ENCODE measurements at places on chromosomes 1 and 21.

DNA sequence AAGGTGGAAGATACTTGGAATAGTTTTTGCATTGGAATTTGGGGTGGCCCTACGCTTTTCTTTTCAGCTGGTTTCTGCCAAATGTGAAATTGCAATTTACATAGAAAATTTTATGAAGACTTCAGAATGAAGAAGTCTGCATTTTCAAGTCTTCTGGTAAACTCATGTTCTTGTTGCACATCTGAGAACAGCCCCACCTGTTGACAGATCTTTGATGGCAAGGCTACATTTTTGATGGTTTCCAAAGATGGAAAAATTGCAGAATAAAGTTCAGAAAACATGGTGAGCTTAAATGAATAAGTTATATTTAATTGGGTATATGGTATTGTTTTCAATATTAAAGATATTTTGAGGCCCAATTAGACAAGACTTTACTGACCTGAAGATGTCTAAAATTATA, 25.4 kb downstream of the OLFM3 start:
- no peak for DNase-seq

GRCh38 chr1:108742253-108742652, 4.2 kb upstream of the STXBP3 start:
- no peak for DNase-seq

- DNase-seq: no peak
Observed at GRCh38 chr1:32848354-32849063, 22.2 kb downstream of the FNDC5 start.

- DNase-seq: peak; percentile 14
Observed at GRCh38 chr1:33454646-33455282, 17.7 kb upstream of the ZSCAN20 start.

DNA sequence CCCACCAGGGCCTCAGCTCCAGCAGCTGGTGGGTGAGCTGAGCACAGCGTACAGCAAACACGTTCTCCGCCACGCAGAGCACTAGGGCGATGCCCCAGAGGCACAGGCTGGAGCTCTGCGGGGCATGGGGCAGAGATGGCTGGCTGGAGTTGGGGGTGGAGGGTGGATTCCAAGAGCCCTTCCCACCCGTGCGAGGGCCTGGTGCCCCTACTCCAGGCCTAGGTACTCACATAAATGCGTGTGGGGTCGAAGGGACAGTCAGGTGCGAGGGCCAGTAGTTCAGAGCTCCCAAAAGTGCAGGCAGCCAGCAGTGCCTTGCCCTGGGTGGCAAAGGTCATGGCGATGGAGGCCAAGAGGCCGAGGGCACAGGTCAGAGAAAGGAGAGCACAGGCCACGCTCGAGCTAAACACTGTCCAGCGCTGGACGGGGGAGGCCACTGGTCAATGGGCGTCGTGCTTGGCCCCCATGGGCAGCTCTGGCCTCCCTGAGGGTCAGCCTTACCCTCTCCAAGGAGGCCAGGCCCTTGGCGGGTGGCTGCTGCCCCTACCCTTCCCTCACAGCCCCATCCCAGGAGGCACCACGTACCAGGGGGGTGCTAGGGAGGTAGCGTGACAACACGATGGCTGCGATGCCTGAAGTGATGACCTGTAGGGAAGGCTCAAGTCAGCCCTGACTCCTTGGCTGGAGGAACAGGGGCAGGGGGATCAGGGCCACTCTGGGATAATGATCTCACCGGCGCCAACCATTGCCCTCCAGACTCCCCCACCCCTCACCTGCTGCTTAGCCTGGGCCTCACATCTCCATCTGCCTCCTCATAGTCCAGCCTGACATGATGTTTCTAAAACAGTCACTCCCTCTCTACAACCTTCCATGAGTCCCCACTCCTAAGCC, 5.6 kb downstream of the TMEM54 start:
- no peak for DNase-seq

DNA sequence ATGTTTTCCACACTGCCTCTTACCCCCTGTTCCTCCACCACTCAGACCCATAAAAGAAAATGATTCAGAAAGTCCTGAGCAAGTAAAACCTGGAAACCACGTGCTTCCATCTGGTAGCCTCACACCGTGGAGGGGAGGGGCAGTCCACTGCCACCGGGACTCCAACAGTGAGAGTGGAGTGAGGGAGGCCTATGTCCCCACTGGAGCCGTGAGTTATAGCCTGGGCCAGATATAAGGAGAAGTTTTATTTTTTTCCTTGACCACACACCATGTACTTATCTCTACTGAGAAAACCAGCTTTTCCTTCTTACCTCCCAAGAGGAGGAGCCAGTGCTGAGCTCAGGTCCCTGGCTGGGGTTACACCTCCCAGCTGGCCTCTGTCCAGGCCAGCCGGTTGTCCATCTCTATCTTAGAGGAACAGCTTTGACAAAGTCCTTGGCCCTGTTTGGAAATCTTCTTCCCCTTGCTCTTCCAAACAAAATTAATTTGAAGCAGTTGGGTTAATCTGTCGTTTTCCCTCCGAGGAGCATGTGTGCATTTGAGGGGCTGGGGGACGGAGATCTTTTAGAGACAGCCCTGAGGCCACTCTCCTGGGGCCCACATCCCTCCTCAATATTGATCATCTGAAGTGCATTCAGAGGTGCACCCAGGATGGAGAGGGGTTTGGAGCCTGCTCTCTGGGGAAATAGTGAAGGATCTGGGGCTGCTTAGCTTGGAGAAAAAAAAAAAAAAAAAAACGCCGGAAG, 49.1 kb upstream of the SERBP1 start:
- DNase-seq: no peak

DNA sequence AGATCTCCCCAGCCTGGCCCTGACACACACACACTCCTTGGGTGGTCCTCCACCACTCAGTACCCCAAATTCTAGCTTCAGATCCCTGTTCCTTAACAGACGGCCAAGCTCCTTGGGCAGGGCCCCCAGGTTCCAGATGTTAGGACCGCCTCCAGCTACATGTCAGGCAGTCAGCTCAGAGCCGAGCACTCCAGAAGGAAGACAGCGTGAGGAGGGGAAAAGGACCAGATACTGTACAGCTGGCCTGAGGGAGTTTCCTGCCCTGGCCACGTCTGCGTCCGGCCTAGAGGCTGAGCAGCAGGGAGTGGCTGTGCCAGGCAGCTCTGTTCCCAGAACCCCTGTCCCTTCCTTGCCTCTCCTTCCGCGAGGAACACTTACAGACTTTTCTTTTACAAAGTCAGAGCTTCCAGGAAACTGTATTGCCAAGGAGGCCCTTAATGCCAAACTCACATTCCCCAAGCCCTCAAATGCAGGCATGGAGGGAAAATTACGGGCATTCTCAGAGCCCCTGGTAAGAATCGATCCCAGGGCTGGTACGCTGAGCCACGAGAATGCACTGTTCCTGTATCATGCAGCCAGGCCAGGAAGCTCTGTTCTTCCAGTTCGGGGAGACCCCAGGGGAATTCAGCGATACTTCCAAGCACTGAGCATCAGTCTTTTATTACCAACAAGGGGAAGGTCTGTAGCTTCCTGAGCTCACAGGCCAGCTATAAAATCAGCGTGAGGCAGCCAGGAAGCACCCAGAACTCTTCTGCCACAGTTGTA, 45.2 kb upstream of the CNTN2 start:
- DNase-seq: no peak

DNA sequence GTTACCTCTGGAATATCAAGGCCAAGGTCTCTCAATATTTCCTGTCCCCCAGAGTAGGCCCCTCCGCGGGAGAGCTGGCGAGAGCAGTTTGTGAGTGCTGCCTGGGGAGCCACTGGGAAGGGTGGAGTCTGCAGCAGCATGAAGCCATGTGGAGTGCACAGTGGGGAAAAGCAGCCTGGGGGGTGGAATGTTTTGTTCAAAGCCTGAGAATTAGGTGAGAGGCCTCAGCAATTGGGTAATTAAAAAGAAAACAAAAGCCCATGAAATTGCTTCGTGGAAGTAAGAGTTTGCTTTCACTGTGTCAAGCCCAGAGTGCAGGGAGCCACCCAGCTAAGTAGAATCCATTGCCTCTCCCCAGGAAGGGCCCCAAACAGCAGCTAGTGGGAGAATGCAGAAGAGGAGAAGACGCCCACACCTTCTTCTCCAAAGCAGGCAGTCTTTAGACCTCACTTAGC, 30.2 kb upstream of the DISC1 start:
- DNase-seq: peak; percentile 51

DNA sequence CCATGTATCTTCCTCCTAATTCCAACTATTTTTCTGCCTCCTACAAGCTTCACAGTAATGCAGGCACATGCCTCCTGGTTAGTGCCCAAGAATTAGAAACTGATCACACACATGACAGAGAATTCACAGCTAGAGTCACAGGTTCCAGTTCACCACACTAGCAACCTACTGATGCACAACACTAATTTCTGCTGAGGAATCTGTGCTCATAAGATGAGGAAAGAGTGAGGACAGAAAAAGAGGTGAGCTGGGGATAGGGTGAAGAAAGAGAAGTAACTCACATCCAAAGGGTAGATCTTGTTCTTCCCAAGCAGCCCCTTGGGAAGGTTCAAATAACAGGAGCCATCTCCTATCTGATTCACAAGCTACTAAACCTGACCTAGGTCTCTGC, 61.3 kb downstream of the PUM1 start:
- DNase-seq: no peak

- DNase-seq: no peak
Observed at GRCh38 chr1:227305894-227306626, 12.2 kb downstream of the CDC42BPA start.

DNA sequence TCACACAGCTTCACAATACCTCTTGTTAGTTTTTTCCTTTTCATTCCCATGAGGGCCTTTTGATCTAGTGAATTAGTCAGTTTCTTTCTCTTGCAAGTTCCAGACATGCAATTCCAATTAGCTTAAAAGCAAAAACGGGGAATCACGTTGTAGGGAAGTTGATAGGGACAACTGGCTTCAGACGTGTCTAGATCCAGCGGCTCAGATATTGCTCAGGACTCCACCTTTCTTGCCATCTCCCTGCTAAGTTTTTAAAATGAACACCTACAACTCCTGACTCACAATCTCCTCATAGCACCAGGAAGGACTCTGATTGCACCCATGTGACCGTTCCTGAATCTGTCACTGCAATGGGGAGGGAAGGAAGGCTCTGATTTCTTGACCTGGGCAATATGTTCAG, 63.8 kb upstream of the ARHGAP29 start:
- DNase-seq: no peak

- no peak for DNase-seq
Observed at GRCh38 chr1:220217383-220217988, 54.8 kb downstream of the RAB3GAP2 start.

DNA sequence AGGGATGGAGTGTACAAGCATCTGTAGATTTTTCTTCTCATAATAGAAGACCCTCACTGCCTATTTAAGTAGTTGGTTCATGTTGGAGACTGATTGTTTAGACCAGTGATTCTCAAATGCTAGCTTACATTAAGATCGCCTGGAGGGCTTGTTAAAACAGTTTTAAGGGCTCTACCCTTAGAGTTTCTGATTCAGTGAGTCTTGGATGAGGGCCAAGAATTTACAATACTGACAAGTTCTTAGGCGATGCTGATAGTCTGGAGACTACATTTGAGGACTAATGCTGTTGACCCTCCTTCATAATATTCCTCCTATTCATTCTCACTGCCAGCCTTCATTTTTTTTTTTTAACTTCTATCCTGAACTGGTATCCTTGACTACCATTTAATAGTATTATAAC, 15.2 kb upstream of the AGO3 start:
- no peak for DNase-seq

- peak; percentile 53 for DNase-seq
Observed at GRCh38 chr1:93448983-93449804, 1.3 kb downstream of the FNBP1L start.

GRCh38 chr1:31575369-31576140, 760 bp upstream of the TINAGL1 start:
- no peak for DNase-seq

- no peak for DNase-seq
Observed at GRCh38 chr1:6459850-6460265, 6.1 kb downstream of the TNFRSF25 start.

- no peak for DNase-seq
Observed at GRCh38 chr1:203084588-203085527, 954 bp downstream of the MYOG start.

DNA sequence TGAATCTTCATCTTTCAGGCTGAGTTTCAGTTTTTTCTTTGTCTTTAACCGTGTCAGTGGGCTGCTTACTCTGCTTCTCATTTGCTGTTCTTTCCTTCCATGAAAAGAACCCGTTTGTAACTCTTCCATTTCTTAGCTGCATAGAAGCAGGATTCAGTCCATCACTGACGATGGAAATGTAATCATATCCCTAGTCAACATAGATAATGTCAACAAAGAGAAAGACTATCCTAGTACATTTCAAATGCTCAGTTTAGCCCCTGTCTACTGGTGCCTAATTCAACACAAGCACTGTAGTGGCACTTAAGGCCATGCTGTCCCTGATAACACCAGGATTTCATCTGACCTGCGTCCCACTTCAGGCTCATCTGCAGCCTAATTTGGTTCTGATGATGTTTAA, 376 bp downstream of the GBP1 start:
- peak; percentile 11 for DNase-seq

GRCh38 chr1:22536506-22536905, 26.8 kb upstream of the EPHA8 start:
- no peak for DNase-seq

- no peak for DNase-seq
Observed at GRCh38 chr1:154849645-154850131, 20.4 kb downstream of the KCNN3 start.

DNA sequence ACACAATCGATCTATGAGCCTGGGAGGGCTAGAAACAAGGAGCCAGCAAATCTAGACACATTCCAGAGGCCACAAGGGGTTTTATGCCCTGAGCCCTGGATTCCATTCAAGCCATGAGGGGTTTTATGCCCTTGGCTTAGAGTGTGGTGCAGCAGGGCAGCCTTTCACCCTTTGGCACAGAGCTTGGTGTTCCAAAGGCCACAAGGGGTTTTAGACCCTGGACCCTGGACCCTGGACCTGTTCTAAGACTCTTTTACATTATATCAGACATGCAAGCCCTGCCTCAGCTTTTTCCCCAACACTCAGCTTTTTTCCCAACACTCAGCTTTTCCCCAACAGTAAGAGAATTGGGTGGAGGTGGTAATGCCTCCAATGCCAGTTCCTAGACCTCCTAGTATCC, 13.3 kb downstream of the MSTO1 start:
- DNase-seq: no peak

- no peak for DNase-seq
Observed at GRCh38 chr1:82099170-82099569, 298.4 kb downstream of the ADGRL2 start.

GRCh38 chr1:179586107-179586823, 5.4 kb upstream of the TDRD5 start:
- DNase-seq: peak; percentile 56

- no peak for DNase-seq
Observed at GRCh38 chr1:206653715-206654459, 18.6 kb downstream of the DYRK3 start.

- DNase-seq: no peak
Observed at GRCh38 chr1:178174539-178174938, 80.6 kb downstream of the RASAL2 start.

Data from NCI-H345 (cell line).